ENCODE measurements at places on chromosomes 5 and 9.

- peak; percentile 29 for DNase-seq
Measured at GRCh38 chr5:3325201-3325971, 270.2 kb upstream of the IRX1 start.

GRCh38 chr9:123695386-123695785 is 234.5 kb downstream of the DENND1A start:
- DNase-seq, result no peak

DNA sequence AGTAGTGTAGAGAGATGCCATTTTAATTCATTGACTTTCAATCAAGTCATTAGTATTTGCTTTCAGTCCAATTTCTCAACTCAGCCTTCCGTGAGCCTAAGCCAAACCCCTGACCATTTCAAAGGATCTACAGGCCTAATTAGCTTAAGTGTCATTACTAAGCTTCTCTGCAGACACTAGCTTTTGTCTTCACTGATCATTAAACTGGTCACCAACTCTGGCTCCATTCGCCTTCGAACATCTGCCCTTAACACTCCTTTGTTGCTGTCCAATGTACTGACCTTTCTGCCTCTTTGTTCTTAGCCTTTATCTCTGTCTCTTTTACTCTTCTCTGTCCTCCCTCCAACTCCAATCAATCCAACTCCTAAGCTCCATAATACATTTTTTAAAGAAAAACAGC is 299.3 kb downstream of the DIRAS2 start:
- DNase-seq, result peak; percentile 8

DNA sequence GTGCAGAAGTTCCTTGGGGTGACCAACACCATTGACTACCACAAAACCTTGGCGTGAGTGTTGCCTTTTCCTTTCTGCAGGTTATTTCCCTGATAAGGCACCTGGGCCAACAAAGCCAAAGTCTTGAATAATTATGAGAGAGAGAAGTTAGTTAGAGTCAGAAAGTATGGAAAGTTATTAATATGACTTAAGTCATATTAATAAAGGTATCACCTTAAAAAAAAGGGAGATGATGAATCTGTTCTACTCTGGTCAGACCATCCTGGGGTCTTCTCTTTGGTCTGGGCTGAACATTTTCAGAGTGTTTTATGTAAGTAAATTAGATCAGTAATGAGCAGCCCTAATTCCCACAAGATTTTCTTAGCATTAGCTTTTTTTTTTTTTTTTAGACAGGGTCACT is 41.8 kb downstream of the NDST1 start:
- no peak for DNase-seq

DNA sequence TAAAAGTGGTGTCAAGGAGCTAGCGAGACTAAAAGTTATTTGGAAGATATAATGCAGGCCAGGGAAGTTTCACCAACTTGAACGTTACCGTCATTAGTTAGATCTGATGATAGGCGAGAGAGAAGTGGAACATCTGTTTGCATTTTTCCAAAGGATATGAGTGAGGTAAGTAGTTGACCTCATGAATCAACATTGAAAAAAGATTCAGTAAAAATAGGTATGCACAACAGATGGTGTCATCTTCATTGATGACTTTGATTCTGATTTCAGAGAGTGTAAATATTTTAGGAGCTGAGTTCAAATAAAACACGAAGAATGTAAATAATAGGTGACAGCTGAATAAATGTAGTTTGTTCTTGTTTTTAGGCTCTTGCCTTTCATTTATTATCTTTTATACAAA is 998.9 kb upstream of the CDH6 start:
- DNase-seq, result no peak

GRCh38 chr5:125150041-125150669 is 403.7 kb upstream of the ZNF608 start:
- no peak for DNase-seq

- peak; percentile 35 for DNase-seq
Measured at GRCh38 chr9:83596899-83597504, 25.9 kb upstream of the IDNK start.

DNA sequence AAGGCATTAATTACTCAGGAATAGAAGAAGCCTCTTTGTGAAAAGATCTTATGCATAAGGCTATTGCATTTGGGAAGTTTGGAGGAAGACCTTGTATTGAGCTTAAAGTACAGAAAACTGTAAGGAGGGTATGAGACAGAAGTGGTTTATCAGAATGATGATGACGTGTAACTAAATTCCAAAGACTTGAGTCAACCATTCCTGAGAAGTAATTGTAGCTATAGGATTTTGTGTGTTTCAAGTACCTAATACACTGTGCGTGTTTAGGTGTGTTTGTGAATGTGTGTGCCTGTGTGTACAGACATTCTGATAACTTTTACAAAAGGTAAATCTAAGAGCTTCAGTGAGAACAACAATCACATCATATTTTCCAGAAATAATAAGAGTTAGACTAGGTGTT is 46.5 kb upstream of the IRX2 start:
- no peak for DNase-seq

Measured in astrocyte of the spinal cord (primary cell).